Metanephros (tissue), 2 donors: ENCODE measurements at places on chromosomes 6 and 20. TPM values are rescaled to one million over a fixed set of nuclear protein-coding genes. Genes with fewer than 3 reads are reported as not detected.

The BICRAL gene
- 13.4 TPM for total RNA-seq

The HLA-DMB gene
- total RNA-seq = 60.2 TPM

The HCK gene
- 11.8 TPM for total RNA-seq

The RBL1 gene
- total RNA-seq = 30.9 TPM

The KIFC1 gene
- total RNA-seq = 17.9 TPM

The PLA2G7 gene
- total RNA-seq = 2.0 TPM

The PDYN gene
- total RNA-seq = 0.12 TPM

The PRL gene
- 0.58 TPM for total RNA-seq
